CD4-positive, CD25-positive, alpha-beta regulatory T cell (primary cell): ENCODE measurements at places on chromosomes 11 and 22. TPM values are rescaled to one million over a fixed set of nuclear protein-coding genes. Genes with fewer than 3 reads are reported as not detected.

Gene DEUP1
- not detected for polyA plus RNA-seq

Gene LMNTD2
- 0.87 TPM for polyA plus RNA-seq

Gene CDCA5
- 2.1 TPM for polyA plus RNA-seq

Gene SLC6A5
- polyA plus RNA-seq = not detected

Gene ARRB1
- 5.2 TPM for polyA plus RNA-seq

Gene PACSIN3
- not detected for polyA plus RNA-seq

Gene TMEM191C
- 1.4 TPM for polyA plus RNA-seq

Gene ALDH3B1
- not detected for polyA plus RNA-seq

Gene CALCA
- not detected for polyA plus RNA-seq

Gene BRSK2
- 0.07 TPM for polyA plus RNA-seq

Gene BARX2
- polyA plus RNA-seq = not detected

Gene RIBC2
- polyA plus RNA-seq = 0.15 TPM

Gene RGL4
- 85.0 TPM for polyA plus RNA-seq

Gene MCHR1
- not detected for polyA plus RNA-seq

Gene OR51B2
- polyA plus RNA-seq = not detected

Gene APOA1
- polyA plus RNA-seq = 0.34 TPM

Gene OR2AT4
- not detected for polyA plus RNA-seq

Gene DDTL
- polyA plus RNA-seq = 1.3 TPM

Gene NPTXR
- 0.65 TPM for polyA plus RNA-seq

Gene OR4X2
- not detected for polyA plus RNA-seq

Gene SPON1
- 0.86 TPM for polyA plus RNA-seq

Gene SNX32
- polyA plus RNA-seq = 0.39 TPM

Gene LSP1
- polyA plus RNA-seq = 514 TPM

Gene YDJC
- 70.0 TPM for polyA plus RNA-seq

Gene MN1
- polyA plus RNA-seq = not detected

Gene CRYBB2
- not detected for polyA plus RNA-seq

Gene RCE1
- polyA plus RNA-seq = 20.6 TPM

Gene P2RY2
- polyA plus RNA-seq = not detected

Gene PGA5
- not detected for polyA plus RNA-seq

Gene KCNJ11
- polyA plus RNA-seq = not detected

Gene TRPM5
- polyA plus RNA-seq = not detected

Gene RAC2
- 1,162 TPM for polyA plus RNA-seq

Gene PHOX2A
- not detected for polyA plus RNA-seq

Gene TRPC6
- polyA plus RNA-seq = not detected

Gene ACR
- polyA plus RNA-seq = not detected

Gene XPNPEP3
- 3.8 TPM for polyA plus RNA-seq

Gene CST6
- not detected for polyA plus RNA-seq

Gene TSPO
- polyA plus RNA-seq = 332 TPM
